ENCODE measurements at places on chromosomes 1 and 21. TPM values are rescaled to one million over a fixed set of nuclear protein-coding genes. Genes with fewer than 3 reads are reported as not detected.

DNA sequence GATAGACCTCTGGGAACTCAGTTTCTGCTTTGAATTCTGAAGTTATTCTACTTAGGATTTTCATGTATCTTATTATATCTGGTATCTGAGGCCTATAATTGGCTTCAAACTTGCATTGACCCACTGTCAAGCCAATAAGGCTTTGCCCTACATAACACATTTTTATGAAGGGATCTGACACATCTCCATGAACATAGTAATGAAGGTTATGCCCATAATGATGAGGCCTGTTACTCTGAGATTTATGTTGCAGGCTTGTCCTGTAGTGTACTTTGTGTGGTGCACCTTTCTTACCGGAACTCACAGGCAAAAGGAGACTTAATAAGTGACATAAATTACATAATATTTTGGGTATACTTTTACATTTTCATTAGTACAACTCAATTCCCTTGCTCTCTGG lies 14.1 kb downstream of the RGL1 start:
- DNase-seq: no peak

PCP4L1 gene
- 1.0 TPM for polyA plus RNA-seq

PPFIA4 gene
- polyA plus RNA-seq: 8.5 TPM

- no peak for DNase-seq
Observed at GRCh38 chr1:68484618-68485017, 12.3 kb downstream of the DEPDC1 start.

FAM72C gene
- 0.40 TPM for polyA plus RNA-seq

DNA sequence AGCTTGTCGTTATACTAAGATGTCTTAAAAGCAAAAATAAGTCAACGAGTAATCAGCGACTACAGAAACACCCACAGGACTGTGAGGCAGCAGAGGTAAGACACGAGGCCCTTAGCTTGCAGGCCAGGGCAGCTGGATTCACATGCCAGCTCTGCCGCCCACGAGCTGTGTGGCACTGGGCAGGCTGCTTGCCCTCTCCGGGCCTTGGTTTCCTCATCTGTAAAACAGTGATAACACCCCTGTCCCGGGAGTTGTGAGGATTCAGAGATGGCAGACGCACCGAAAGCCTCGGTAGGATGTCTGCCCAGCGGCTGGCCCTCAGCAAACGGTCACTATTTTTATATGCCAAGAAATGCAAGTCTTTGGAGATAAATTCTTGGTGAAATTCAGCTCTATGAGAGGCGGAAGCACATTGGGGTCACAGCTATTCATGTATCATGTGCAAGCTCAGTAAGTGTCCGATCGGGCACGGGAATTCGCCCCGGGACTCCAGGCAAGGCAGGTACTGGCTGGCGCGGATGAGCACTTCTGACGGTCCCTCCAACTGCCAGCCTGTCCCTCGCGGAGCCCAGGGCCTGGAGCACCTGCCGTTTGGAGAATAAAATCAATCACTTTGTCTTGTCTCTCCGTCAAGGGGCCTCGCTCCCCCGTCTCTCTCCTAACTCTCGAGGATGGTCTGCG lies 1.1 kb downstream of the C2CD2 start:
- DNase-seq: no peak

DNA sequence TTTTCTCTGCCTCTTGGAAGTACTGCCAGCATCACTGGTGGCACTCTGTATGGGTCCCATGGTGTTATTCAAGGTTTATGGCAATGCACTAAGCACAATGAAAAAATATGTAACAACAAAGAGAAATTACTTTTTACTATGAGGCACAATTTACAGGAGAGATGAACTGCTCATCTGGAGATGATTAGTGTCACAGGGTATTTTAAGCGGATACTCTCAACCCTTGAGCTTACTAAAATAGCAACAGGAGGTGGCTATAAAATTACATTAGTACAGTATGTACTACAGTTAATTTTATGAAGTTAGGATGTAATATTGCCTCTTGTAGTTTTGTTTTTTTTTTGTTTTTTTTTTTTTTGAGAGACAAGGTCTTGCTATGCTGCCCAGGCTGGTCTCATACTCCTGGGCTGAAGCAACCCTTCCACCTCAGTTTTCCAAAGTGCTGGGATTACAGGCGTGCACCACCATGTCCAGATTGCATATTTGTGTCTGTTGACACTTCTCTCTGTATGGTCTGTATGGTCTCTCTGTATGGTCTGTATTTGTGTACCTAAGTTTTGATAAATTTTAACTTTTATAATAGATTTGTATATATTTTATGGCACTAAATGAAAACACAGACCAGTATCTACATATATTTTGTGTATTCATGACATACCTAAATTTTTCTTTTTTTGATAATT lies 175.6 kb upstream of the HP1BP3 start:
- DNase-seq: no peak

GRCh38 chr1:22652881-22653316 lies at the start of gene C1QB:
Gene C1QB (plus strand): TSS chr1:22653236. CDS start chr1:22659463, 6,227 bp downstream.
- no peak for DNase-seq

GRCh38 chr1:203046984-203047630 lies 20.8 kb downstream of the PPFIA4 start:
- no peak for DNase-seq

- no peak for DNase-seq
Observed at GRCh38 chr1:27154469-27154990, 395 bp downstream of the SLC9A1 start.

GRCh38 chr1:99943223-99943794 lies 26.5 kb upstream of the SLC35A3 start:
- DNase-seq: no peak

- DNase-seq: no peak
Observed at GRCh38 chr1:30190511-30191153, 532.8 kb downstream of the MATN1 start.

CD5L gene
- not detected for polyA plus RNA-seq
